ENCODE measurements at places on chromosomes 3 and 15.

- no peak for DNase-seq
Measured at GRCh38 chr3:189863031-189863430, 231.8 kb downstream of the TP63 start.

- no peak for DNase-seq
Measured at GRCh38 chr15:47673232-47673761, 44.0 kb upstream of the SEMA6D start.

DNA sequence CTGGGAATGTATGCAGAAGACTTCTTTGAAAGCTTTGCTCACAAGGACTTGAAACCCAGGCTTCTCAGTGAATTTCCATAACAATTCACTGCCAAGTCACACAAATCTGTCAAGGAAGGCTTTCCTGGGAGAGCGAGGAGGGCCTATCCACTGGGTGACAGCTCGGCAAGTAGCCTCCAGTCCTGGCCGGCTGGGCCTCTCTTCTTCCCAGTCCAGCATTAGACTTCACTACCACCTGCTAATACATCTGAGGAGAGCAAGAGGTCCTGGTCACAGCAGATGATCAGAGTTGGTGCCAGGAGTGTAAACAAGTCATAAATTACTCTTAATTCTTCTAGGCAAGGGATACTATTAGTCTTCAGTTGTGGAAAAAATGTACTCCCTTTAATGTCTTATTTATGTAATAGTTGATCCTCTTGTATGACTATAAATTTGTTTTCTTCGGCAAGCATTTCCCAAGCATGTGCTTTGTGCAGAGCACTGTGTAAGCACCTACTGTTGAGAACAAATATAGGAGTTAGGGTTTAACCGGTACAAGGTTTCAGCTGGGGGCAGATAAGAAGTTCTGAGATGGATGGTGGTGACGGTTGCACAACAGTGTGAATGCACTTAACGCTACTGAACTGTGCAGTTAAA is 162.9 kb downstream of the VGLL4 start:
- no peak for DNase-seq

DNA sequence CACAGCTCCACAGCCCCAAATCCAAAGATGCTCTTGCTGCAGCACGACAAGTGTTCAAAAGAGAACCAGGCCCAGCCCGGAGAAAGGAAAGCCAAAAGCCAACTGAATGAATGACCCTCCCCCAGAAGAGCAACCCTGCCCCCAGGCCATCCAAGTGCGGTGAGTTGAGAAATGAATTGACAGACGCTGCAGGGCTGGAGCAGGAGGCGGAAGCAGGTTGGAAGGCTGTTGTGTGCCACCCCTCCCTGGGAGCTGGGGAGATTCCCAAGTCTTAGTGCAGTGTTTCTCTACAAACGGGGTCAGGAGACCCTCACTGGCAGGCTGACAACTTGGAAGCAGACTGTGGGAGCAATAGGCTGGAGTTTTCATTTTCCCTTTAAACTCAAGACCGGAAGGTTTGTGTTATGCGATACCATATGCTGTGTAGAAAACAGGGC is 3.5 kb upstream of the SPTBN5 start:
- no peak for DNase-seq

DNA sequence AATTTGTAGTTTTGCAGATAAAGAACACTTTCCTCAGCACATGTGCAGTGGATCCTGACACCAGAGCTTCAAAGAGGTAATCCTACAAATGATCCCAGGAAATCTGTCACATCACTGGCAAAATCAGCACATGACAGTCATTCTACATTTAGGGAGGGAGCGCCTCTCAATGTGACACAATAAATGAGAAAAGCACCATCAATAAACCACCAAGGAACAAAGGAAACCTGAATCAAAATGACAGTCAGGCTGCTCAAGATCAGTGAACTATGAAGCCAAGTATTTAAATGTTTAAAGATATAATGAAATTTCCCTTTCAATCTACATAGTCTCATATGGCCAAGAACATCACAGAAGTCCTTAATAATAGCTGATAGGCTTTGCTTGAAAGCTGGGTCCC is 119.5 kb downstream of the LRRN1 start:
- no peak for DNase-seq

DNA sequence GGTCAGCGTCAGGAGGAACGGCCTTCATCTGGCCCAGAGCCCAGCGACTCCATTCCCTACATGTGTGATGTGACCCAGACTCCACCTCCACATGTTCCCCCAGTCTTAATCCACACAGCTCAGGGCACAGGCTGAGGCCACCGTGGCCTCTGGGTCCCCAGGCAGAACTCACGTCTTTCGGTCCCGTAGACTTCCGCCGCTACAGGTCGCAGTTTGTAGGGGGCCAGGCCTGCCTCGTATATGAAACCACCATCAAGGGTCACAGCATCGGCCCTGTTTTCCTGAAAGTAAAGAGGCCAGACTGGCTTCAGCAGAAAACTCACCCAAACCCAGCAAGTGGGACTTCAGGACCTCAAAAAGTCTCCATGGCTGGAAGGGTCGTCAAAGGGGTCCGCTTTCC is 8.6 kb downstream of the LTF start:
- DNase-seq: no peak
